ENCODE measurements at places on chromosomes 2 and 18.
A peak's percentile ranks its signal among the peaks of the same experiment; 100 is the strongest.

GRCh38 chr2:2926858-2927175, 450.8 kb downstream of the EIPR1 start:
- no peak for DNase-seq

DNA sequence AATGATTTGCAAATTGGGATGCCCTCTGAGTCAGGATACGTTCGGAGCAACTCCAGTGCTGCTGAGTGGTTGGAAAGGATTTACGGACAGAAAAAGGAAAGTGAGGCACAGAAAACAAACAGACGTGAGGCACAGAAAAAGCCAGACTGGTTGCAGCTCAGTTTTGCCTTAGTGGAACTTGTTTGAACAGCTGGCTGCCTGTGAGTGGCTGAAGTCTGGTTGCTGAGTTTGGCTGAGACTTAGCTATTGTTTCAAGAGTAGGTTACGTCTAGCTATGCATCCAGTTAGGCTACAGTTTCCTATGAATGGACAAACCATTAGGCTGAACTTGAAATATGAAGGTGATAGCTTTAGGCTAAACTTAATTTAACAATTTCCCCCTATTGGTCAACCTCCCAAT, 256.6 kb downstream of the VAPA start:
- DNase-seq, result no peak

DNA sequence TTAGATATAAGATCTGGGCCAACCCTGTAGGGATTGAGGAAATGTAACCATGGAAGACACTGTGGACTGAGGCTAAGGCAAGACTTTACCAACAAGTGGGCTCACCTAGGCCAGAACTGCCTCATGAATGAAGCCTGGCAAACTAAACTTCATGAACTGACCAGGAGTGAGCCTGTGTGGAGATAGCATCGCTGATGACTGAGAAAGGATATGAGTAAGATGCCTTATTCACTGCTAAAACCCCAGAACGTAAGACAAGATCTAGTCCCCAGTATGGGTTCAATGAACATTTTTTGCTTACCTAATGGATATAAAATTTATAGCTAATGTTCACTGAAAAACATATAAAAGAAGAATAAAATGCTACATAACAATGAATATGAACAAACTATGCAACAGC, 399.8 kb downstream of the SATB2 start:
- DNase-seq, result no peak

- DNase-seq, result peak; percentile 57
Observed at GRCh38 chr2:27184115-27184514, 27.7 kb upstream of the ATRAID start.

DNA sequence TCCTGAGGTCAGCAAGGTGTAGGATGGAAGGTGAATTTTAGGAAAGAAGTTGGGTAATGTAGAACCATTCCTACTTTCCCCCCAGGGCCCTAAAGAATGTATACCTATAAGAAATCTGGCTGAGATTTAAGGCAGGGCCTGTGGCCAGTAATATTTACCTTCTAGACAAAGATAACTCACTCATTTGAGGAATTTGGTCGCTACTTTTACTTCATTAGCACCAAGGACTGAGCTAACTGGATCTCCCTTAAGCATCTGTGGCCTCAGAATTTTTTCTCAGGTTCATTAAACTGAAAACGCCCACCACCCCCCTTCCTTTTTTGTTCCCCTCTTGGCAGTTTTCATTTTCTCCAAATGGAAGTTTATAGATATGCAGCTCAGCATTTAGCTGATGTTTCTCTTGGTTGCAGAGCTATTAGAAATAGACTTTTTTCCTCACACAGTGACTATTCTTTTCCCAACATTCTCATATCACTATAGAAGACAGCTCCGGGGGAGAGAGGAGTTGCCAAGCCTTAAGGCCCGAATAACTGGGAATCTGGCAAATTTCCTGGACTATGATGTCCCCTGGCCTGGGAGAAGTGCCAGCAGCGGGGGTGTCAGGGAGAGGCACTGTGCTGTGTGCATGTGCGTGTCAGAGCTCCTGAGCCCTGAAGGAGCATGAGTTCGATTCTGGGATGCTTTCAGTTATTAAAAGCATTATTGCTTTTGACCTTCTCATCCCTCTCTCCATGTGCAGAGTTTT, 310.9 kb downstream of the PRKCE start:
- DNase-seq, result peak; percentile 89

DNA sequence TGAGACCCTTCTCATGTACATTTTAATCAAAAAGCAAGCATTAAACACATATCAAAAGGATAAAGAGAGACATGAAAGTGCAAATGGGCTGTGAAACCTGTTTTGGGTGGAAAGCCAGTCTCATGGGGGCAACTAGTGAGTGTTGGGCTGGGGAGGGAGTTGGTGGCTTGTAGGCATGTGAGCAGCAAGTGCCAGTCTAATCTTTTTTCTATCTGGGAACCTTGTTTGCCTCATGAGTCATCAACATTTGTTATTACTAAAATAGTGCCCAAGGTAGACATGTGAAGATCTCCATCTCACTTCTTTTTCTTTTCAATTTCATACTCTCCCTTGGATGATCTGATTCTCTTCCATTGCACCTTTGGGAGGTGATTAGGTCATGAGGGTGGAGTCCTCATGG, 613.9 kb upstream of the GYPC start:
- DNase-seq, result no peak

DNA sequence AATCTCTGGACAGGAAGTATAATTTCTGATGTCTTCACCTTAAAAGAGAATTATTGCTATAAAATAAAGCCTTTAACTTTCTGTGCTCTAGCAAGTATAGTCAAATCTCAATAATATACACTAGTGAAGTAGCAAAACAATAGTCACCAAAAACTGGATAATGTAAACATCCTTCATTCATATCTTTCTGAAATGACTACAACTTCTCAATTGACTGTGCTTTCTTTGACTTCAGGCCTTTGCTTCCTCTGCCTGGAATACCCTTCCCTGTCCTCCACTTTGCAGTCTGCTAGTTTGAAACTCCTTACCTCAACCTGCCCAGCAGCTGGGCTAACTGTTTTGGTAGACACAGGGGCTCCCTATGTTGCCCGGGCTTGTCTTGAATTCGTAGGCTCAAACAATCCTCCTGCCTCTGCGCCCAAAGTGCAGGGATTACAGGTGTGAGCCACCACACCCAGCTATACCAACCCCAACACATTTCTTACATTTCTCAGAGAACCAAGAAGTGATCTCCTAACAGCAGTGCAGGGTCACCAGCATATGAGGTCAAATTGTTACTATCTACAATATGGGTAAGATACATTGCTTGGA, 6.6 kb upstream of the PCBP1 start:
- no peak for DNase-seq

DNA sequence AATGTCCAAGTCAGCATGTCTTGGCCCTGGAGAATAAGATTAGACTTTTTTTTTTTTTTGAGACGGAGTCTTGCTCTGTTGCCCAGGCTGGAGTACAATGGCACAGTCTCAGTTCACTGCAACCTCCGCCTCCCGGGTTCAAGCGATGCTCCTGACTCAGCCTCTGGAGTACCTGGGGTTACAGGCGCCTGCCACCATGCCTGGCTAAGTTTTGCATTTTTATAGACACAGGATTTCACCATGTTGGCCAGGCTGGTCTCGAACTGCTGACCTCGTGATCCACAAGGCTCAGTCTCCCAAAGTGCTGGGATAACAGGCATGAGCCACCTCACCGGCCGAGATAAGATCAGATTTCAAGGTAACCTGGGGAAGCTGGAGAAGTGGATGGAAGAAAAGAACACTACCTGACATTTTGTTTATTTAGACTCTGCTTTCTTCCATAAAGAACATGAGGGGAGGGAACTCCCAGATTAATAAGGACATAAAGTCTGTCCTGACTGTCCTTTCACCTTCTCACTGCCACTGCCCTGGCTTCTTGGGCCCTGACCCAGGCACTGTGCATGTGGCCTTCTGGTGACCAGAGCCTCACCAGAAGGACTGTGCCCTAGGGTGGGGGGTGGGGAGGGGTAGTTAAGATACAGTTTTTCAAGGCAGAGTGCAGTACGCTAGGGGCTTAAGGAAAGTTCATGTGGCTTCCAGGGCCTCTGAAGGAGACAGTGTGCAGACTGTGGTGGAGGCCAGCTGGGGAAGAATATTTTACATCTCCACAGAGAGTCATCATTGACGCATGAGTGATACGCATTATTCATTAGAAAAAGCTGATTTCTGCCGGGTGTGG, 4.8 kb upstream of the IMPA2 start:
- DNase-seq, result peak; percentile 83

GRCh38 chr2:73436019-73436418, 50.4 kb downstream of the ALMS1 start:
- no peak for DNase-seq

DNA sequence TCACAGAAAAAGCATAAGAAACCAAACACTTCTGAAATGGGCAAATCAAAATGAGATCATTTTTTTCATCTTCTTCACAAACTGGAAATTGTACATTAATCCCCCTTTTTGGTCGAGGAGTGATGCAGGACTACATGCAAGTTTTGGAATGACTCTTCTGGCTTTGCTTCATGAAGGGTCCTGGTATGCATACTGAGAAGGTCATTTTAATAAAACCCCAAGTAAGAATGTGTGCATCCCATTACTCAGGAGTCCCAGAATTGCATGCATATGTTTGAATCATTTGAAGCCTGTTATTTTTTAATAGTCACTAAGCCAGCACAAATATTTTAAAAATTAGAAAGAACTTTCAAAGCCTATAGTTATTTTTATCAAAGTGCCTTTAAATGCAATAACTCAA, 16.7 kb upstream of the EHBP1 start:
- no peak for DNase-seq

- no peak for DNase-seq
Observed at GRCh38 chr2:151292546-151292945, 3.1 kb upstream of the NMI start.

DNA sequence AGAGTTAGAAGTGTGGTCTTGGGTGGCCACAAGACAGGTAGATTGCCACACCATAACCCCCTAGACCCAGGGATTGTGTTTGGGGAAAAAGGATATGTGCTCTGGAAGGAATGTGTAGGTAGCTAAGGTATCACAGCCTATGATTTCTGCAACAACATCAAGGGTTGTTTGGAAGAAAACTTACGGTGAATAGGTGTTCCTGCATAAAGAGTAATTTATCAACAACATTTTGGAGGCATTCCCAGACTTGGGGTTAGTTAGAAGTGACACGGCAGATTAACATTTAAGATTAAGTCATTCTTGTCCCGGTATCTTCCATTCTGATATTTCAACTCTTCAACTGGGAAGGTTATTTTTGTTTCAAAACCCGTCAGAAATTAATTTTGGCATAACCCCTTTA, 65.5 kb downstream of the SPP2 start:
- DNase-seq, result no peak

GRCh38 chr18:26703170-26703930, 155.0 kb upstream of the KCTD1 start:
- DNase-seq, result no peak

- DNase-seq, result peak; percentile 25
Observed at GRCh38 chr2:27765621-27766286, 5.8 kb upstream of the MRPL33 start.

DNA sequence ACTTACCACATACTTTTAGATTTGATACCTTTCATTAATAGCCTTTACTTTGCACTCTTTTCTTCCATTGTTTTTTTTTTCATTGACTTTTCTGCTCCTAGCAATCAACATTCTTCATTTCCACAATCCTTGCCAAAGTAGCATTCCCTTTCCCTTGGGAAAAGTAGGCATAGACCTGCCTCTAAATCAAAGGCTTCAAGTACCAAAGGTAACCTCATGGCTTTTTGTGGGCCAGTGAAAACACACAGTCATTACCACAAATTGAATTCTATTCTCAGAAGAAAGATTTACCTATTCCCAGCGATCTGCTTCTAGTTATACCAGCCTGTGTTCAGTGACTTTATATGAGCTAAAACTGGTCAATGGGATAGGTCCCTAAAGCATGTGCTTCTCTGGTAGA, 109.2 kb downstream of the SOCS6 start:
- DNase-seq, result no peak

DNA sequence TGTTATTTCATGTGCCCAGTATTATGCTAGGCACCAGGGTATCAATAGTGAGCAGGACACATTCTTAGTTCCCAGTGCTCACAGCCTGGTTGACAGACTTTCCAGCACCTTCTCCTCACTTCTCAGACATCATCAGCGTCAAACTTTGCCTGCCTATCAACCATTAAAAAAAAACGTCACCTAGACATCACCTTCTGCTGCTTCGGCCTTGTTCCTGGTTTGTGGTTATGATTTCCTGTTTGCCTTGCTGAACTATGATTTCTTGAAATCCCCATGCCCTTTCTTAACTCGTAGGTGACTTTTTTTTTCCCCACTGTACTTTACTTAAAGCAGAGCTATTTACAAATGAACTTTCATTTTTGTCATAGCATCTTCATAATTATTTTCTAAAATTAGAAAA, 60.4 kb upstream of the NABP1 start:
- no peak for DNase-seq

- DNase-seq, result peak; percentile 83
Observed at GRCh38 chr2:37377187-37377532, 32.7 kb downstream of the QPCT start.
